Large intestine (tissue), 12 donors: ENCODE measurements at places on chromosomes 2 and 18.
A peak's percentile ranks its signal among the peaks of the same experiment; 100 is the strongest.

DNA sequence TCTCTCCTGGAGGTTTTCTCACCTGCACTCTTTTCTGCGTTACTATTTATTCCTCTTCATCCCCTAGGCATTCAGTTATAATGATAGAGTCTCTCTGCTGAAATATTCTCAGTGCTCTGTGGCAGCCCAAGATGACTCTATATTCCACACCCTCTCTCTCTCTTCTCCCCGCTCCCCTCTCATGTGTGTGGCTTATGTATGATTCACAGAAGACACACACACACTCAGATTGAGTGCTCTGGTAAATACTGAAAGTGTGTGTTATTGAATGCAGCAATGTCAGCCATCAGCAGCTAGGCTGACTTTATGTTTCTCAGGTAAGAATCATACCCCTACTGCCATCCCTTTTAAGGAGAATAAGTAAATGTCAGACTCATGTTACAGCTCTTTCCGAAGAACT lies 201.2 kb downstream of the SLC4A10 start:
- DNase-seq: no peak
- H3K36me3 ChIP-seq: no peaks in the 10 kb centered on the region
- no peaks in the 10 kb centered on the region for H3K4me1 ChIP-seq
- H3K27ac ChIP-seq: no peak overlapping the region

DNA sequence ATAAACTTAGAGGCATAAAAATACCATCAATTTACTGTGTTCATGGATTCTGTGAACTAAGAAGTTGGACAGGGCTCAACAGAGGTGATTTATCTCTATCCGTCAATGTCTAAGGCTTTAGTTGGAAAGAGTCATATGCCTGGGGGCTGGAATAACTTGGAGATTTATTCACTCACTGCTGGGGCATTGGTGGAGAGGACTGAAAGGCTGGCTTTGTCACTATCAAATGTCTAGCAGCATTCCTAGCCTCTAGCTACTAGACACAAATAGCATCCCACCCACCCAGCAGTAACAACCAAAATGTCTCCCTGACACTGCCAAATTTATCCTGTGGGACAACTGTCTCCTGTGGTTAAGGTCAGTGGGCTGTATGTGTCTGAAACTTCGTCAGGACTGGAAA lies 71.0 kb downstream of the EVA1A start:
- H3K36me3 ChIP-seq: peaks cover 10% of the 10 kb centered on the region
- H3K27ac ChIP-seq: no peak overlapping the region
- DNase-seq: no peak
- H3K4me3 ChIP-seq: no peak overlapping the region
- H3K4me1 ChIP-seq: no peaks in the 10 kb centered on the region

DNA sequence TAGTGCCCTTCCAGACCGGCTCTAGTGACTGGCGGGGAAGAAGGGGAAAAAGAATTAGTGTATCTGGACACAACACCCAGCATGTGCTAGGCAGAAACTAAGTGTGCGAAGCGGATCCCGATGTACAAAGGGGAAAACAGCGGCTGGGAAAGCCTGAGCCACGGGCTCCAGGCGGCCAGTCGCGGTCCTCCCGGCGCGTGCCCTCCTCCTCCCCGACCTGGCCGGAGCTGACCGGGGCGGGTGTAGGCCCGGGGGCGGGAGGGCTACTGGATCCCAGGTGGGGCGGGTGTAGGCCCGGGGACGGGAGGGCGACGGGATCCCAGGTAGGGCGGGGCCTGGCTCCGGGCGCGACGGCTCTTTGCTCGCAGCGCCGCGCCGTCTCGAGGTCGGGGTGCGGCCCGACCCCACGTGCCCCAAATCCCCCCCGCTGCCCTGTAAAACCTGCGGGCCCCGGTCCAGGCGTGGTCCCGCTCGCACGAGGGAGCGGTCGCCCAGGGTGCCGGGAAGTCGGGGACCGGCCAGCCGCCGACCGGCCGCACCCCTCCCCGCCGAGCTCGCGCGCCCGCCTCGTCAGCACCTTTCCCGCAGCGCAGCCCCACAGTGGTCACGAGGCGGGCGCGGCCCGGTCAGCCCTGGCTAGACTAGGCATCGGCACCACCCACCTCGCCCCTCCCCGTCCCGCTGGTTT lies 48.8 kb downstream of the C2orf42 start:
- peak overlapping the region; percentile 79 for H3K27ac ChIP-seq
- DNase-seq: no peak
- peaks cover 22% of the 10 kb centered on the region for H3K4me1 ChIP-seq
- no peaks in the 10 kb centered on the region for H3K36me3 ChIP-seq
- H3K4me3 ChIP-seq: peak overlapping the region; percentile 44
- H3K27me3 ChIP-seq: no peaks in the 10 kb centered on the region

GRCh38 chr2:140550821-140551220 lies 1580.0 kb downstream of the LRP1B start:
- DNase-seq: no peak
- no peaks in the 10 kb centered on the region for H3K4me1 ChIP-seq
- no peaks in the 10 kb centered on the region for H3K36me3 ChIP-seq
- no peak overlapping the region for H3K27ac ChIP-seq

DNA sequence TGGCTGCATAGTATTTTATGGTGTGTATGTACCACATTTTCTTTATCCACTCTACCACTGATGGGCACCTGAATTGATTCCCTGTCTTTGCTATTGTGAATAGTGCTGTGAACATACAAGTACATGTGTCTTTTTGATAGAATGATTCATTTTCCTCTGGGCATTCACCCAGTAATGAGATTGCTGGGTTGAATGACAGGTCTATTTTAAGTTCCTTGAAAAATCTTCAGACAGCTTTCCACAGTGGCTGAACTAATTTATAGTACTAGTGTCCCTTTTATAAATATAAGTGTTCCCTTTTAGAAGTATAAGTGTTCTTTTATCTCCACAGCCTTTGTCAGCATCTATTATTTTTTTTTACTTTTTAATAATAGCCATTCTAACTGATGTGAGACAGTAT lies 303.9 kb upstream of the EPHA4 start:
- H3K4me3 ChIP-seq: no peak overlapping the region
- no peaks in the 10 kb centered on the region for H3K36me3 ChIP-seq
- H3K4me1 ChIP-seq: no peaks in the 10 kb centered on the region
- no peak for DNase-seq

- H3K4me1 ChIP-seq: no peaks in the 10 kb centered on the region
- H3K4me3 ChIP-seq: no peak overlapping the region
- no peak overlapping the region for H3K27ac ChIP-seq
- no peak for DNase-seq
- no peaks in the 10 kb centered on the region for H3K36me3 ChIP-seq
These were observed 480.4 kb upstream of the TRIB2 start for GRCh38 chr2:12236136-12236844.
